NCI-H446 treated with DMSO at 0.1 percent for 48 hours (cell line): ENCODE measurements at places on chromosomes 2 and 18.
A peak's percentile ranks its signal among the peaks of the same experiment; 100 is the strongest.

DNA sequence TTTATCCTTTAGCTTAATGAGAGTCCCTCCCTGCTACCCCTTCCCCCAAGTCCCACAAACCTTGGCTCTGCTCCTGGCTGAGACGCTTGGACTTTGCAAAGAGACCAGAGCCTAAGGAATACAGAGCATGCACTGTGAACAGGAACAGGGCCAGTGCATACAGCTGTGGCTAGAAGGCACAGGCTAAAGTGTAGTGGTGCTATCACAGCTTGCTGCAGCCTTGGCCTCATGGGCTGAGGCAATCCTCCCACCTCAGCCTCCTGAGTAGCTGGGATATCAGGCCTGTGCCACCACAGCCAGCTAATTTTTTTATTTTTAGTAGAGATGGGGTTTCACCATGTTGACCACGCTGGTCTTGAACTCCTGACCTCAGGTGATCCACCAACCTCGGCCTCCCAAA lies 39.5 kb upstream of the ASXL2 start:
- DNase-seq, result no peak

- DNase-seq, result no peak
Measured at GRCh38 chr2:78260861-78261260, 738.7 kb upstream of the LRRTM4 start.

DNA sequence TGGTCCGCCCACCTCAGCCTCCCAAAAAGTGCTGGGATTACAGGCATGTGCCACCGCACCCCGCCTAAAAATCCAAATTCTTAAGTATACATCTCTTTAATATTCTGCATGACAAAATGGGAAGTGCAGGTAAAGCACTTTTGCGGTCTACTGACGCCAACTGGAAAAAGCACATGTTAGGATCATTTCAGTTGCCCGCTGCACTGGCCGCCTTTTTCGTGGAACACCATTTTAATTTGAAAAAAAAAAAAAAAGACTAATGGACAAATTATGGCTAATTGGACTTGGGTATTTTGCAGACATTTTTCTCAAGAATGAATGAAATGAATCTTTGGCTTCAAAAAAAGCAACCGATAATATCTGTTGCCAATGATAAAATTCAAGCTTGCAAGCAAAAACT lies 129.3 kb upstream of the GPC1 start:
- DNase-seq, result no peak

DNA sequence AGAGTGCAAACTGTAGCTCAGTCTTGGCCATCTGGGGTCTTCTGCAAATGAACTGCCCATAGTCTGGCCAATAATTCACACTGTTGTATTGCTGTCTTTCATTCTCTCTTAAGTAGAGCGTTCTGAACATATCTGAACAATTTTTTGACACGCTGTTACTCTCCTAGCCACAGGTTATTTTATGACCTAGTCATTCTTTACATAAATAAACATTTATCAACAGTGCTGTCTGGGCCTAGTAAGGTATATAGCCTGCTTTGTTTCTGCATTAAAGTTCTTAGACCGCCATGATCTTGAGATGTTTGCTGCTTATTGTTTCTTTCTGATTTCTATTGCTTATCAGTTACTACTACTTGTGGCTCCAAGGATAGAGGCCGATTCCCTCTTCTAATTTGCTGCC lies 226.4 kb downstream of the NEDD4L start:
- no peak for DNase-seq

DNA sequence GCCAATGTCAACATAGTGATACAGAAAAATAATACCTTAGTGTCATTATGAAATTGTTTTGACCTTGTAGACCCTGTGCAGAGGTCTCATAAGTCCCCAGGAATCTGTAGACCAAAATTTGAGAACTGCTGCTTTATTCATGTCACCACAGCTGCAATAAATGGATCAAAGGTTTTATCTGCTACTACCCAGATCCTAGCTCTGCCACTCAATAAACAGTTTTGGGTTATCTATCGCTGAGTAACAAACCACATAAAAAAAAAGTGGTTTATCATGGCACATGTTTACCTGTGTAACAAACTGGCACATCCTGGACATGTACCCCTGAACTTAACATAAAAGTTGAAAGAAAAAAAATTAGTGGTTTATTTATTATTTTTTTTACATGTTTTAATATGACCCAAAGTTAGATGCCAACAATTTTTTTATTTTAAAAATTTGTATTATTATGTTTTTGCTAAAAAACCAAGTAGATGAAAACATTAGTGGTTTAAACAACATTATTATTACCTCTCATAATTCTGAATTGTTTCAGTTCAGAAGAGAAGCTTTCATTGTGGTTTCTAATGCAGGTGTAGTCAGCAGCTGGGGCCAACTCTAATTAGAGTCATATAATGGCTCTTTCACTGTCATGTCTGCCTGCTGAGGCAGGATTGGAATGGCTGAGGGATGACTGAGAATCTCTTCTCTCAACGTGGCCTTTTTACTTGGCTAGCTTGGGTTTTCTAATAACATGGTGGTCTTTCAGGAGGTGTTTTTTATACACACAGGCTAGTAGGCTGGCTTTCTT lies 103.3 kb upstream of the SLC38A11 start:
- DNase-seq, result no peak

DNA sequence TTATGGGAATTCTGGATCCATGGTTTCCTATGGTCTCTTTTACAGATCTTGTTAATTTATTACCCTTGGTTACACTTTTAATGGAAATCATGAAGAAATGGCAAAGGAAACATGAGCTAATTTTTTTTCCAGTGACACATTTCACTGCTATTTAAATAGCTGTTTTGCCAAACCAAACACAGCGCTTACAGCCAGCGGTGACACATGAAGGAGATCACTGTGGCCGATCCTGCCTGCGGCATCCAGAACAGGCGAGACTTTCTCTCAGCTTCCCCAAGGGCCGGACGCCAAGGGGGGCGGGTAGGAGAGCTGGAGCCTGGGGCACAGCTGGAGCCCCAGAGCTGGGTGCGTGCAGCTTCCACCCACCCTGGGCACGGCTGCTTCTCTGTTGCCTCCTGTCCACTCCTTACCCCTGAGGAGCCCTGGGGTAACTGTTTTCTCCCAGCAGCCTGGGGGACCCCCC lies 81.4 kb upstream of the PKDCC start:
- DNase-seq, result no peak

DNA sequence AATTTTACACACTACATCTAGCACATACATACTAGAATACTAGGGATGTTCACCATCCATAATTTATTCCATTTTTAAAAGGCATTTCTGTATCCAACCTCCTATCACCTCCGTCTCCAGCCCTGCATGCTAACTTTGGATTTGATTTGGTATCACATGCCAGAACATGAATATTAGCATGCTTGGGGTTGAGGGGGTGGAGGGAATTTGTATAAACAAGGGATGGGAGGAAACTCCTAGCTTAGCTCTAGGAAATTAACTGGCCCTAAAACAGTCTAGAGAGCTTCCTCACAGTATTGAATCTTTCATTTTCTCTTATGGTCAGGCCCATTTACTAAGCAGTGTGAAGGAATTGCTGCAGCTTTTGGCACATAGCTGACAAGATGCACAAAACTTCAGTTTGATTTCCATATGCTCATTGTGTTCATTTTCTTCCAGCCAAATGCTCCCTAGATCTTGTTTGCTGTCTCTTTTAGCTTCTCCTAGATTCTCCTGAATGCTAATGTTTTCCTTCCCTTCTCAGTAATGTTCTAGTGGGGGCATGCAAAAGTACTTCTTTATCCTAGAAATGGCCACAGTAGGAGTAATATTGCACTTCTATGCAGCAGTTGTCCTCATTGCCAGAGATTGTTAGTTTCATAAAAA lies 135.2 kb downstream of the VWC2L start:
- DNase-seq, result no peak

- DNase-seq, result no peak
Measured at GRCh38 chr2:98487806-98488189, 43.1 kb downstream of the INPP4A start.

GRCh38 chr2:61993422-61994024 lies 88.0 kb downstream of the COMMD1 start:
- peak; percentile 24 for DNase-seq

DNA sequence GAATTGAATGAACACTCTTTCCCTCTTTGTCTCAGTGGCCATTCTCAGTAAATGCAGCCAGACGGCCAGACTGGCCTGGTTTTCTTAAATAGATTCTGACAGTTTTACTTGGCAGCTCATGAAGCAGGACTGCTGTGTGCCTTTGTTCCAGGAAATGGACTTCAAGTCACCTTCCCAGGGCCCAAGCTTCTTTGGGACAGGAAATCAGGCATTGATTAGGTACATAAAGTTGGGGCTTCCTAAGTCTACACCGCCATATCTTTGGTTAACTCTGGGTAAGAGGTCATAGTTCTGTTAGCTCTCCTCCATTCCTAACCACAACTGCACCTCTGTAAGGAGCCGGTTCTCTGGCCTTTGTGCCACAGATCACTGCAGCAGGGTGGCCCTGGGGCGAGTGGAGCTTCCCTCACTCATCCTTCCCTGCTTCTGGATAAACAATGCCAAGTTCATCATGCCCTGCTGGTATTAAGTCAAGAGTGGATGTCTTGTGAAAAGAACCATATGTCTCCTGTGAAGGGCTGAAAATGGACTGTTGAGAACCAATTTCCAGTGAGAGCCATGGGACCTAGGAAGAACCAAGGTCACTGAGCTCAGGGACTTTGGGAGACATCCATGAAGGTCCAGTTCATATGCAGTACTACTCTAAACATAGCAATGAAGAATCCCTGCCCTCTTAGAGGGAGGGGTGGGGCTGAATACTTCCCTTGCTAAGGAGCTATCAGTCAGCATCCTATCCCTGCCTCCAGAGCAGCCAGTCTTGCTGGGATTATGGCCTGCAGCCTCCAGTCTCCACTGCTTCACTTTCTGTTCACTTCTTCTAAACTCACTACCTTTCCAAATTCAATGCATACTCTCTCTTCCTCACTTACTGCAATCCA lies 122.6 kb upstream of the XPO1 start:
- no peak for DNase-seq

- DNase-seq, result no peak
Measured at GRCh38 chr2:196415384-196415783, 224.1 kb upstream of the CCDC150 start.

DNA sequence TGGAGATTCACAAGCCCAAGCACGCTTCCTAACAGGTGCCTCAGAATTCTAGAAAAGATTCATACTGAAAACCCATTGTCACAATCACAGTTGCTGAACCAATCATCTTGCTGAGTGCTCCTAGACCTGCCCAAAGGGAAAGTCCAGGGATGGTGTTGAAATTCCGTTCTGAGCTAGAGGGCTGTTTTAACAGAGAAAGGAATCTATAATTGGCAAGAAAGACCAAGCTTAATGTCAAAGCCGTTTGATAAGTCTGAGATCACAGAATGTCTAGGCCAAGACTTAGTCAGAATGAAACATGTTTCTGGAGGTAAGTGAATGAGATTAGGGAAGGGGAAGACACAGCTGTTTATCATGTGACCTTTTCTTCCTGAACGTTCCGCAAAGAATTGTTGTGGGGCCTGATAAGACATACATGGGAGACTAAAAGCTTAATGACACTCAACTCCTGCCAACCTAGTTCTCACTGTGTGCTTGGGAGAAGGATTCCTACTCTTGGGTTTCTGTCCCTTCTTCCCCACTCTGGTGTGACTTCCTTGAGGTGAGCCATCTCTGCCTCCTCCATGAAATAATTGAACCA lies 27.5 kb downstream of the PMAIP1 start:
- no peak for DNase-seq

GRCh38 chr2:64731263-64731643 lies 77.5 kb upstream of the SERTAD2 start:
- DNase-seq, result no peak

GRCh38 chr2:224753743-224754540 lies 37.8 kb upstream of the CCDC195 start:
- no peak for DNase-seq

GRCh38 chr2:64404002-64404731 lies 49.8 kb upstream of the LGALSL start:
- peak; percentile 74 for DNase-seq

GRCh38 chr2:44843086-44843485 lies 98.4 kb upstream of the SIX3 start:
- no peak for DNase-seq

DNA sequence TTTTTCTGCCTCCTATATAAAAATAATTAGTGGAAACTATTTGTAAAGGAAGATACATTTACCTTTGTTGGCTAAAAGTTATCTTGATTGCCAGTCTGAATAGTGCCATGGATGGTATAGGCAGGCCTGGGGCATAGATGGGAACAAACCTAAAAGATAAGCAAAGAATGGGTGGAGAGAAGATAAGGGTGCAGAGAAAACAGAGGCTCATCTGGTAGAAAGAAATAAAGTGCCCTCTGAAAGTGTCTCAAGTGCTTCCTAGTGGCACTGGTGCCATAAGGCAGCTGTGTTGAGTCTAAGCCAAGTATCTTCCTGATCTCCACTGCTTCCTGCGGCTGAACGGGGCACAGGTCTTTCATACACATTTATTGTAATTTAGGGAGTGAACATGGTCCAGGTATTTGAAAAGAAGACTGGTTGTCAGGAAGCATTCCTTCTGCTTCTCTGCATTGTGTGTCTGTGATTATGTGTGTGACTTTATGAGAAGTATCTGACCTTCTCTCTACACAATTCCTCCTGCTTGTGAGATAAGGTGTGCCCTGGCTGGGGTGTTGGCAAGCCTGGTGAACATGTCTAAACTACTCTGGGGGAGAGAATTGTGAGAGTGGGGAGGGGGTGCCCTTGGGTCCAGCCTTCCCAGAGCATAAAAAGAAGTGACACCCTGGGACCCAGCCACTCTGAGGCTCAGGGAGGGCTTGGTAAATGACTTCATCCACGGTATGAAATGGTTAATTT lies 280.5 kb downstream of the CAMKMT start:
- no peak for DNase-seq

DNA sequence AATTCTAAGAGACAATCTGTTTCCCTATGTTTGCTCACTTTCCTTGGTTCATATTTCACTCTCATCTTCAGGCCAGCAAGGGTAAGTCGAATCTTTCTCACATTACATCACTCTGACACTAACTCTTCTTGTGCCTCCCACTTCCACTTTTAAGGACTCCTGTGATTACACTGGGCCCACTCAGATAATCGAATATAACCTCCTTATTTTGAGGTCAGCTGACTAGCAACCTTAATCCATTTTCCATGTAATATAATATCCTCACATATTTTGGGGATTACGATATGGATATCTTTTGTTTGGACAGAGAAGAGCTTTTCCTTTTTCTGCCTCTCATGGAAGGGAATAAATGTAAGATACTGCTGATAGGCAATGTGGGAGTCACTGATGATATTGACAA lies 2015.7 kb upstream of the LRRTM1 start:
- DNase-seq, result no peak

GRCh38 chr2:45483997-45484396 lies 127.1 kb downstream of the SRBD1 start:
- DNase-seq, result no peak

- DNase-seq, result no peak
Measured at GRCh38 chr2:137547842-137548241, 416.4 kb upstream of the HNMT start.

DNA sequence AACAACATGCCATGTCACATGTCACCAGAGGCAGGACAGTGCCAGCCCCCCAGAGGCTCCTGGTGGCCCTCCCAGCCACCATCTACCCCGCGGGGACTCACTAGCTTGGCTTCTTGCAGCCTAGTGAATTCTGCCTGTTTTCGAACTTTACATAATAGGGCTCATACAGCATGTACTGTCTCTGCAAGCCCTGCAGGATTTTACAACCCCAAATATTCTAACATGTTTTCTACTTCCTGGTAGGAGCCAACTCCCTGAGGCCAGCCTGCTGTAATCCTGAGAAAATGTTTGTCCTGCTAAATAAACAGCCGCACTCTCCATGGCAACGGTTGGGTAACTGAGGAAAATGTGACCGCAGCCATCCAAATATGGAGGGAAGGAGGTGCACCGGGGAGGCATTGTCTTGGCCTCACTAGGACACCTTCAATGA lies 2.7 kb downstream of the PER2 start:
- no peak for DNase-seq
